ENCODE measurements at places on chromosomes 1 and 21.
A peak's percentile ranks its signal among the peaks of the same experiment; 100 is the strongest.

DNA sequence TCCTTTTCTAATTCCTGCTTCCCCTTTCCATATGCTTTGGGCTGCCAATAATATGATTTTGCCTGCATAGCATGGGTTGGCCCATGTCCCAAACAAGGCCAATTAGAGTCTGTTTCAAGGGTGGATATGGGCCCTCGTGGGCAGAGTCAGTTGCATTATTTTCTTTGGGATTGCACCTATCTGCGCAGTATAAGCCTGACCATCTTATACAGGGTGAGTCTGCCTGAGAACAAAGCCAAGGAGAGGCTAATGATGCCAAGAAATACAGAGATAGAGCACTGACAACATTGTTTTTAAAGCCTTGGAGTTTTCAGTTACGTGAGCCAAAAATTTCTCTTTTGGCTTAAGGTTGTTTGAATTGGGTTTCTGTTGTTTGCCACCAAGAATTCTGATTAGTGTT, 18.6 kb downstream of the OVAAL start:
- no peak for DNase-seq

DNA sequence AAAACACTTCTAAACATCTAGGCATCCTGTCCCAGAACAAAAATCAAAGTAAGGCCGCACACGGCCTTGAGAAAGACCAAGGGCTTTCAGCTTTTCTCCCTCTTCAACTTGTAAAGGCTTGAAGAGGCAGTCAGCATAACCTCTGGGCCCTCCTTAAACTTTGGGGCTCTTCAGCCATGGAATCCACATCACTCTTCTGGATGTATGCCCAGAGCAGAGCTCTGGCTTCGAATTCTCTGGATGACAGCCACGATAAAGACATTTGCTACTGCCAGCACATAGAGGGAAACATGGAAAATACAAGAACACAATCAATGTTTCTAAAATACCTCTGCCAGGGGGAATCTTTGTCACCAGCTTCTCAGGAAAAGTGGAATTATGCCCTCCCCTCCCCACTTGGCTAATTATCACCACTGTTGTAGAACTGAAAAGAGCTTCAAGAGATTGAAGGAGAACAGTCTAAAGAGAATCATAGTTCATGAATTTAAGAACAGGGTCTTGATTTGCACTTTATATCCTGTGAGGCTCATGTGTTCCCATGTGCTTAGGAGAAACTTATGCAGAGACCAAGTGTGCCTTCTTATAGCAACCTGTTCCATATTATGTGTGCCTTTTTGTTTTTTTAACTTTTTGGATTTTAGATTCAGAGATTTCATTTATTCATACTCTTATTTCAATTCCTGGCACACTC, 39.0 kb upstream of the DPT start:
- DNase-seq: no peak

- DNase-seq: no peak
Observed at GRCh38 chr1:160432371-160432786, 32.0 kb downstream of the VANGL2 start.

GRCh38 chr1:184854036-184854435, 99.4 kb upstream of the EDEM3 start:
- DNase-seq: no peak

DNA sequence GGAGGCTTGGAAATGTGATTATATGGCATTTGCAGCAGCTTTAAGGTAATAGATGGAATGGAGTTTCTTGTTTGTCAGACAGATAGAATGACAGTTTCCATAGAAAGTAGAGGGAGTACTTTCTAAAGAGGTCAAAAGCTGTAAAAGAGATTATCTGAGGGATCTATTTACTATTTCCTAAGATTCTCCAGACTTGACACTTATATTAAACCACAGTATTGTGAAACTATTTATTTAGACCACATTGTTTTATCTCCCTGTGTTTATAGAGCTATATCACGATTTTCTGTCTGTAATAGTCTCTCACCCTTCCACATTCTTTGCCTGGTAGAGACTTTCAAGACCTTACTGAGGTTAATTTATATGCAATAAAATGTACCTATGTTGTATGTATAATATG, 66.7 kb downstream of the MAN1A2 start:
- no peak for DNase-seq

- no peak for DNase-seq
Observed at GRCh38 chr1:40736085-40736531, 44.6 kb downstream of the NFYC start.

GRCh38 chr1:188991221-188991930, 1486.3 kb downstream of the BRINP3 start:
- DNase-seq: no peak

GRCh38 chr1:108828074-108828961, 28.6 kb downstream of the AKNAD1 start:
- peak; percentile 21 for DNase-seq

- DNase-seq: no peak
Observed at GRCh38 chr1:100988121-100988520, 37.5 kb downstream of the DPH5 start.

DNA sequence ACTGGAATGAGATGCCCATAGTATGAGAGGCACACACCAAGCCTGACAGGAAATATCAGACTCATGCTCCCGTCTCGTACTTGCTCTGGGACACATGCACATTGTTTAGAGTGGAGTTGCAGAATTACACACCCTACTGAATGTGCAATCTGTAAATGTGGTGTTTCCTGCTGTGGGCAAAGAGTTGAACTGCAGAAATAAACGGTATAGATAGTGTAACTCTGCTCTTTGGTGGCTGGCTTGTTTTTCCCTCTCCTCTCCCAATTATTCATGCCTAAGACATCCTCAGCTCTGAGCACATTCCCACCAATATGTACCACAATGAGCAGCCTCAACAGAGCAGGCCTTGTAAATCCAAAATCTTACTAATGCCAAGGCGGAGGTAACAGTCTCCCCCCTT, 90.1 kb upstream of the DIRAS3 start:
- no peak for DNase-seq

DNA sequence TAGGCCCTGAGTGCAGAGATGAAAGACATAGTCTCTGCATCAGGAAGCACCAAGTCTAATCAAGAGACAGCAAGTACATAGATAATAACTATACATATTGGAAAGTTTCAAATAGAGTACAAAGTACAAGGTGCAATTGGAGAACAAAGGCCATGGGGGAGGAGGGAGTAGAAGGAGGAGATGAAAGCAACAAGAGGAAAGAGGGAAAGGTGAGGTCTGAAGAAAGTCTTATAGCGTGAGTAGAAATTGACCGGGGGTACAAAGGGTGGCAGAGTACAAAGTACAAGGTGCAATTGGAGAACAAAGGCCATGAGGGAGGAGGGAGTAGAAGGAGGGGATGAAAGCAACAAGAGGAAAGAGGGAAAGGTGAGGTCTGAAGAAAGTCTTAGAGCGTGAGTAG, 244.2 kb upstream of the JUN start:
- DNase-seq: no peak

DNA sequence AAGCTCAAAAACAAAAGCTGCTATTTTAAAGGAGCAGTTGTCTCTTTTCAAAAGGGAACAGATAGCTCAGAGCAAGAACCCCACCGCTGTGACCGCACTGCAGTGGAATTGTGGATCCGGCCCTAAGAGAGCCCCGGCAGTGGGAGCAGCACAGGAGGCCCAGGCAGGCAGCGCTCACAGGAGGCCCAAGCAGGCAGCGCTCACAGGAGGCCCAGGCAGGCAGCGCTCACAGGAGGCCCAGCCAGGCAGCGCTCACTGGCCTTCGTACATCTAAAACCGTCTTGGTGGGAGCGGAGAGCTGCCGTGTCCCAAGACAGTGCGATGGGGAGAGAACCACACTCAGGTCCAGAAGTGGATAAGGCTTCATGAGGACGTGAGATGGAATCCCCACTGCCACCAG, 4.0 kb downstream of the TFF3 start:
- DNase-seq: no peak
